ENCODE measurements at places on chromosomes 1 and 21.

GRCh38 chr1:223200903-223201302 lies 57.9 kb upstream of the TLR5 start:
- no peak for DNase-seq

GRCh38 chr1:6762060-6762459 lies 23.2 kb upstream of the CAMTA1 start:
- DNase-seq: no peak

GRCh38 chr1:244050835-244051444 lies at the start of gene ZBTB18:
Gene ZBTB18, plus strand, starts transcription at chr1:244051283. Its CDS starts 149 bp downstream, at chr1:244051432.
- DNase-seq: no peak

GRCh38 chr1:169894424-169895145 lies 889 bp upstream of the SCYL3 start:
- no peak for DNase-seq

Measured in activated gamma-delta T cell treated with anti-CD3 and anti-CD28 coated beads, Interleukin-2, amount 50 U/mL, for 16 hours (primary cell).